LHCN-M2 (cell line): ENCODE measurements at places on chromosomes 11 and 22. TPM values are rescaled to one million over a fixed set of nuclear protein-coding genes. Genes with fewer than 3 reads are reported as not detected.

GRCh38 chr11:818396-819128, at the start of gene PNPLA2:
TSS of gene PNPLA2 (plus strand) at chr11:818914. CDS start at chr11:819719, 805 bp downstream.
- DNase-seq = no peak

- DNase-seq = no peak
These were observed 171.3 kb downstream of the WNT11 start for GRCh38 chr11:76035020-76035419.

The SPDYC gene
- total RNA-seq = not detected in 2 replicates

The MPEG1 gene
- total RNA-seq = not detected in 2 replicates

GRCh38 chr11:44305470-44306051, 4.4 kb downstream of the ALX4 start:
- DNase-seq = no peak

- DNase-seq = no peak
These were observed 13.2 kb downstream of the A4GALT start for GRCh38 chr22:42707496-42707895.

DNA sequence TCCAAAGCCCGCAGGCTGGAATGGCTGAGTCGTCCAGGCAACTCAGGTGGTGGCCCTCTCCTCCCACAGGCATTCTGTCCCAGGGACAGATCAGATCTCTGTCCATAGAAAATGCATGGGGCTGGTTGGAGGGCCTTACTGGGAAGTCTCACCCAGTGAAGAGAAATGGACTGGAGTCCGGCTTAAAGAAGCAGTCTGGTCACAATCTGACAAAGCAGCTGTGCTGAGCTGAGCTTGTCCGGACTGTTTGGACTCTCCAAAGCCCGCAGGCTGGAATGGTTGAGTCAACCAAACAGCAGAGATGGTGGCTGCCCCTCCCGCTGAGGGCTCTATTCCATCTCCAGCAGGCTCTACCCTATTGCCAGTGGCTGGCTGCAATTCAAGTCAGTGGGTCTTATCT, 14.4 kb upstream of the DEPDC7 start:
- peak; percentile 39 for DNase-seq

DNA sequence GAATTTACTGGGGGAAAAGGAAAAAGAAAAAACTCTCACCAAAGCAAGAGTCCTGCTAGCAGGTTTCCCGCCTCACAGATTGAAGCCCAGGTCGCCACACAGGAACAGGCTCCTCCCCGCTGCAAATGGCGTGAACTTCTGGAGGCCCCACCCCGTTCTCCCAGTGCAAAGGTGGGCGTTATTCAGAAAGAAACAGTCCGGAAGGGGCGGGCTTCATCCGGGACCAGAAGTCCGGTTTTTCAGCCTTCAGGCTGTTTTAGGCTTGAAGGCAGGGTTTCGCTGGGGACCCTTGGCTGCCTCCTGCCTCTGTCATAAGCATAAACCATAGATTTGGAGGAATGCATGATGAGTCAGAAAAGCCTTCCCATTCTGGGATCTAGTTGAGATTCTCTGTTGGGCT, 148.3 kb upstream of the POU2AF2 start:
- DNase-seq = no peak

GRCh38 chr22:46376908-46377524, 41.5 kb downstream of the TRMU start:
- no peak for DNase-seq

GRCh38 chr11:114215428-114215827, 80.8 kb upstream of the NNMT start:
- no peak for DNase-seq

DNA sequence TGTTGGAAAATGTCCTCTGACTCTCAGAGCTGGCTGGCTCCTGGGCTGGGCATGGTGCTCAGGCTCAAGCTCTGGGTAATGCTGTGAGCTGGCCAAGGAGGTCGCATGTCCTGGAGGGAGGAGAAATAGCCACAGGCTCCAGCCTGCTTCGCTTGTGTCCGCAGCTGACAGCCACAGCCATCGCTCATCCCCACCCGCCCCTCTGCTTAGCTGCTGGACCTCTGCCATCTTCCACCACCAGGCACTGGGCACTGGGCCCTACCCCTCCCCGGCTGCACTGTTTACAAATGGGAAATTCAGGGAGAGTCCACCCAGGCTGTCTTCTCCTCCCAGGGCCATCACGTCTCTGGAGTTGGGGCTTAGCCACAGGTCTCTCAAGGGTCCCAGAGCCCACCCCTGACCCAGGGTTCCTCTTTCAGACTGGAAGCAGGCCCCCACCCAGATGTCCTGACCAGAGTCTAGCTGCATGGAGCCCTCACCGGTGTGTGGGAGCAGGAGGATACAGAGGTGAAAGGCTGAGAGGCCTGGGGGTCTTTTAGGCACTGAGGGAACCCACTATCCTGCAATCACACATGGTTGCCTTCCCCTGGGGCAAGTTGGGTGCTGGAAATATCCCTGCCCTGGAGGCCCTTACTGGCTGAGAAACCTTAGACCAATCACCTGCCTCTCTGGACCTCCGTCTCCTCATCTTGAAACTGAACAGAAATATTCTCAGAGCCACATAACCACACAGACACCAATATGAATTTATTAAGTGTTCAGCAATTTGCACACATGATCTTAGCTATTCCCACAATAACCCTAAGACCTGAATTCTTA, 62.7 kb downstream of the CD82 start:
- DNase-seq = peak; percentile 79

The CCDC89 gene
- total RNA-seq = 6.6 and 7.4 TPM in 2 replicates

The NPAS4 gene
- 0.13 TPM in 1 of 2 replicates, not detected in the other for total RNA-seq

DNA sequence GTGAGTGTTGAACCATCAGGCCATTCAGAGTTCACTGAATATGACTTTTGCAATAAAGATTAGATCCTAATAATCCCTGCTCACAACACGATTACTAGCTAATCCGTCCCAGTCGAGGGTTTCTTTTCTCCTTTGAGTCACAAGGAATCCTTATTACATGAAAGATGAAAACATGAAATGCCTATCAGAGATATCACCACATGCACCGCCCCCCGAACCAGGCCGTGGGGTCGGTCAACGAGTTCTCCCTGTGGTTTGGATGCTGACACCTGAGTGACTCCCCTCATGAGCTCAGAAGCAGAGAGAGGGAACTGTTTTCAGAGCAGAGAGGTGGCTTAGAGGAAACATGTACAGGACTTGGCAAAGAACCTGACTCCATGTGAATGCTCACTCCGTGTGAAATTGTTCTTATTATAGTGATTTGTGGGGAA, 263.3 kb downstream of the ETS1 start:
- DNase-seq = no peak

DNA sequence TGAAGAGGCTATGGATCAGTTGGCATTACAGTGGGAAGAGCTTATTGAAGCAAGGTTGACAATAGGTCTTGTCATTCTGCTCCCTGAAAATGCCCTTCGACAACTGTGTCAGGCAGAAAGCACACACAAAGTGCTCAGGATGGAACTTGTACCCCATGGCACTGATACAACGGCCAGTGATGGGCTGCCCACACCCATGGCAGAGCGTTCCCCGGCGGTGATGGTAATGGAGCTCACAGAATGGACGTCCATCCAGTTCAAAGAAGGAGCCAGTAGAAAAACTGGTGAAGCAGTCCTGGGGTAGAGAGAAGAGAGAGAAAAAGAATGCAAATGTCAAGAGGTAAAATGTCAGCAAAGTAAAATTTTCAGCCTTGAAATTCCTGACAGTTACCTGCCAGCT, 19.5 kb upstream of the OR5B21 start:
- no peak for DNase-seq
